Spleen (tissue), 13 donors: ENCODE measurements at places on chromosomes 12 and 14. TPM values are rescaled to one million over a fixed set of nuclear protein-coding genes. Genes with fewer than 3 reads are reported as not detected.

DNA sequence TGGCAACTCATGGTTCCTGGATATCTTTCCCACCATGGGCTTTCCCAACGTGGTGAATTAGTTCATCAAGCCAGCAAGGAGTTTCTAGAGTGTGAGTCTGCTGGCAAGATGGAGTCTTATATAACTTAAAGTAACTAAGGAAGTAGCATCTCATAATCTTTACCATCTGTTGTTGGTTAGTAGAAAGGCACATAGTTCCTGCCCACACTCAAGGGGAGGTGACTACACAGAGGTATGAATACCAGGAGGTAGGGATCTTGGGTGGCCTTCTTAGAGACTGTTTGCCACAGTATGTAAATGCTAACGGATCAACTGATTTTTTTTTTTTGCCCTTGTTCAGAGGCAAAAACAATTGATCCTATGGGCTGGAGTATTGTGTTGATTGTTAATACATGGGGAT, 446.9 kb downstream of the ATP23 start:
- no peak overlapping the region for H3K4me3 ChIP-seq
- no peak for DNase-seq
- no peaks in the 10 kb centered on the region for H3K36me3 ChIP-seq
- H3K4me1 ChIP-seq = no peaks in the 10 kb centered on the region

DNA sequence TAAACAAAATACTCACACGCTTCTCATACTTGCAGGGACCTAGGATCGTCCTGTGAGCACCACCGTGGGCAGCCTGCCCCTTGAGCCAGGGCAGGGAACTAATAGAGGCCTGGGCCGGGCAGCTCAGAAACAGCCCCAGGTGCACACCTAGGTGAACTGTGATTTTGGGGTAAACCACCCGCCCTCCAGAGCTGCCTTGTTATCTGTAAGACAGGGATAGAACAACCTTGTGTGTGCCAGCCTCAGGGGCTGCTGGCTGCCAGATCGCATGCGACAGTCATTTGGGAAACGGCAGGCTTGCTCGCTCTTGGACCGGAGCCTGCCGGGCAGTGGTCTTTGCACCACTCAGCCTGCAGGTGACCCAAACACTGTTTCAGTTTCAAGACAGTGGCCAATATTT, 86.8 kb downstream of the ADGRD1 start:
- no peak overlapping the region for H3K4me3 ChIP-seq
- DNase-seq = peak; percentile 69
- no peaks in the 10 kb centered on the region for H3K27me3 ChIP-seq
- H3K36me3 ChIP-seq = no peaks in the 10 kb centered on the region
- H3K4me1 ChIP-seq = no peaks in the 10 kb centered on the region

GRCh38 chr12:51381226-51382079, 9.8 kb downstream of the GALNT6 start:
- no peak overlapping the region for H3K27ac ChIP-seq
- H3K27me3 ChIP-seq = no peaks in the 10 kb centered on the region
- no peak overlapping the region for H3K4me3 ChIP-seq
- H3K36me3 ChIP-seq = peaks cover 62% of the 10 kb centered on the region

SPX gene
- total RNA-seq = 0.46 TPM

TC2N gene
- total RNA-seq = 37.0 TPM
